ENCODE measurements at places on chromosomes 3 and 15.

DNA sequence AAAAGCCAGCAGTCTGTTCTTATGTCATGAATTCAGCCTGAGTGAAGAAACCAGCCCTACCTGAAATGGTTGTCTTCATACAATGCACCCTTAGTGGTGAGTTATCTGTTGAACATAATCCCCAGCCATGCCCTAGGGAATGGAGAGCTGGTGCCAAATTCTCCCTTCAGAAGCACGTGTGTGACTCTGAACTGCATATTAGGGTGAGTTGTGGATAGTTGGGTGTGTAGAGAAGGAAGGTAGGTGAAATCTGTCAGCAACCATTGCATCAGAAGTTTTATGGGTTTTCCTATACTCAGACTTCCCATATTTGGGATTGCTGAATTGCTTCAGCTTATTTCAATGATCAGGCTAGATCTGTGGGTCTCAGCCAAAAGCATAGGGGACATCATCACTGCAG lies 46.5 kb upstream of the TP63 start:
- no peak for DNase-seq

DNA sequence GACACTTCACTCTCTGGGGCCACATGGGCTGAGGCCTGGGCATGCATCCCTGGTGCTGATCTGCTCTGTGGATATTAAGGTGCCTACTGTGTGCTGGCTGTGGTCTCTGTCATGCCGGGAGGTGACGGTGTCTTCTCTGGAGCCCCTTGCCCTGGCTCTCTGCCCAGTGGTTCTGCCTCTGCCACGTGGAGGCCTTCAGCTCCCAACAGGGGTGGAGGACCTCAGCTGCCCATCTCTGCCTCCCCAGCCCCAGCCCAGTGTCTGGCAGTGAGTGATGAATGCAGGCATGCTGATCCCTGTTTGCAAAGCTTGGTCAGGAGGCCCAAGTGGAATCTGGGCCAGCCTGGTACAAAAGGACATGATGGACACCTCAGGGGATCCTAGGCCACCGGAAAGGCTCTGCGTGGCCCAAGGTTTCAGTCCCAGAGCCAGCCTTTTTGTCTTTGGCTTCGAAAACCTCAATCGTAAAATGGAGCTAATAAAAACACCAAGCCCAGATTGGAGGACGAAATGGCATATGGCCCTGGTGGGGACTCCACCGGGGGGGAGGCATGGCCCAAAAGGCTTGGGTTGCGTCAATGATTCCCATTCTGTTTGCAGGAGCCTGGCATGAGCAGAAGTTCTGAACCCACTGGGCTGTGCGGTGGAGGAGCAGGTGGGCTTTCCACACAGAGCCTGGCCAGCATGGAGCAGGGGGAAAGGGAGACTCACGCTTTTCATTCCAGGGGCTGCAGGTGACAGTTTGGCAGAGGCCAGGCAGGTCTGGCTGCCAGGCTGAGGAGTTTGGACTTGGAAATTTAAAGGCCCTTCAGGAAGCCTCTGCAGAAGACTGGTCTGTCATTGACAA lies 54.7 kb upstream of the KLF13 start:
- DNase-seq = no peak

DNA sequence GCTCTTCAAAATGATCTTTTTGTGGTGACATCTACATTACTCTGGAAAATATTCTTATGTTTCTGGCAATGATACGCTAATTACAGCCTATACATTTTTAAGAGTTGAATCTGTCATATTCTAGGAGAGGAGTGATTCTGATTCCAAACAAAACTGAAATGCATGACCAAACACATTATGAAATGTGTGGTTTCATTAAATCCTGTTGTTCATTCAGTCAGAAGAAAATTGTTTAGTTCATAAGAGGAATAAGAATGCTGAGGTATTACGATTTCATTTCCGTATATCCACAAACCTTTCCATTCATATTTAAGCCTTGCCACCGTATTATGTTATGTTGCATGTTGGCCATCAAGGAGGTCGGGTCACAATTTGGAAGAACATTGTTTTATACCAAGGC lies 345.1 kb downstream of the FEZF2 start:
- DNase-seq = no peak

DNA sequence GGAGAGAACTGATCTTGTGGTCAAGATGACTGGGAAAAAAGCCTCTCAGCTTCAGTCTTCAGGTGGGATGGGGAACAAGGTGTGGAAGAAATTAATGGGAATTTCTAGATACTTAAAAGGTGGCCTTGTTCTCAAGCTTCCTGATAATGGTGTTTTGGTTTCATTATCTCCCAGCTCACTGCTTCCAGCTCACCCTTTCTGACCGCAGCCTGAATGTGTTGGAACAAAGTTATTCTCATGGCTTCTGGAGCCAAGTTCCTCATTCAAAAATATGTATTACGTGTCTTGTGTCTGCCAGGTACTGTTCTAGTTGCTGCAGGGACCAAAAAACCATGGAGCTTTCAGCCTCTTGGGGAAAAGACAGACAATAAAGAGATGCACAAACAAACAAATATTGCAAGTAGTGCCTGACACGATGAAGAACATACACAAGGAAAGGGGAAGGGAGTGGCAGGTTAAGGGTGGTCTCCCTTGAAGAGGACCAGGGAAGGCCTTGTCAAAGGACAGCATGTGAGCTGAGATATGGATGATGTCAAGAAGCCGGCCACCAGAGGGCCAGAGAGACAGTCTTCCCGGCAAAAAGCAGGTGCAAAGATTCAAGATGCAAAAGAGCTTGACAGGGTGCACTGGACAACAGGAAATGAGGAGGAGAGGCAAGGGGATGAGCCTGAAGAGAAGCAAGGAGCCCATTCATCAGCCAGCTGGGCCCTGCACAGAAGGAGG lies 35.5 kb downstream of the ARRDC4 start:
- no peak for DNase-seq

DNA sequence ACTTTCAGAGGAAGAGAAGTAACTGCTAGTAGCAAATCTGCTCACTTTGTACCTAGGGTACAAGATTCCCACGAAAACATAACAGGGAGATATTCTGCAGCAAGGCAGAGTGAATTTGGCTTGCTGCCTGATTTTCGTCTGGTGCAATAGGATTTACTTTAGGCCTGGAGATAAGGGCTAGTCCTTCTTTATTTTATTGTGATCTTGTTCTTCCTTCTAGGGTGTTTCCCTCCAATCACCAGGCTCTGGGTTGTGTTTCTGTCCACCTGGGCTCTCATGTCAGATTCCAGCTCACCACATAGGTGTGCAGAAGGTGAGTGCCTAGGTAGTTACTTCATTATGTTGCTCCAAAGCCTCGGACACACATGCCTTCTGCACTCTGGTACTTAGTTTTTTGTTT lies 211.8 kb upstream of the RGMA start:
- no peak for DNase-seq

Measured in central memory CD4-positive, alpha-beta T cell (primary cell).